Jurkat, Clone E6-1 (cell line): ENCODE measurements at places on chromosomes 12 and 14.

DNA sequence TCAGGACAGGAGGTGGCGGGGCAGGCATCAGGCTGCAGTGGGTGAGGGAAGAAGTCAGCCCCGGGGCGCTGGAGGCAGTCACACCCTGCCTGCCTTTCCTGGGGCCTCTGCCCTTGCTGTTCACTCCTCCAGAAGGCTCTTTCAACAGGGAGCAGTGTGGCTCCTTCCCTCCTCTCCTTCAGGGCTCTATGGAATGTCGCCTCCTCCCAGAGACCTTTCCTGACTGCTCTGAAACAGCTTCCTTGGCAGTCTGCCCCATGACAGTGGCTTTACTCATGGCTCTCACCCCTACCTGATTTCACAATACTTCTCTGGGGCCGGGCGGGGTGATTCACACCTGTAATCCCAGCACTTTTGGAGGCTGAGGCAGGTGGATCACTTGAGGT lies 7.1 kb downstream of the RHOF start:
- no peak for DNase-seq

- DNase-seq, result no peak
Observed at GRCh38 chr14:99224116-99224910, 47.7 kb downstream of the BCL11B start.

- DNase-seq, result no peak
Observed at GRCh38 chr14:97036086-97036852, 239.1 kb downstream of the VRK1 start.

DNA sequence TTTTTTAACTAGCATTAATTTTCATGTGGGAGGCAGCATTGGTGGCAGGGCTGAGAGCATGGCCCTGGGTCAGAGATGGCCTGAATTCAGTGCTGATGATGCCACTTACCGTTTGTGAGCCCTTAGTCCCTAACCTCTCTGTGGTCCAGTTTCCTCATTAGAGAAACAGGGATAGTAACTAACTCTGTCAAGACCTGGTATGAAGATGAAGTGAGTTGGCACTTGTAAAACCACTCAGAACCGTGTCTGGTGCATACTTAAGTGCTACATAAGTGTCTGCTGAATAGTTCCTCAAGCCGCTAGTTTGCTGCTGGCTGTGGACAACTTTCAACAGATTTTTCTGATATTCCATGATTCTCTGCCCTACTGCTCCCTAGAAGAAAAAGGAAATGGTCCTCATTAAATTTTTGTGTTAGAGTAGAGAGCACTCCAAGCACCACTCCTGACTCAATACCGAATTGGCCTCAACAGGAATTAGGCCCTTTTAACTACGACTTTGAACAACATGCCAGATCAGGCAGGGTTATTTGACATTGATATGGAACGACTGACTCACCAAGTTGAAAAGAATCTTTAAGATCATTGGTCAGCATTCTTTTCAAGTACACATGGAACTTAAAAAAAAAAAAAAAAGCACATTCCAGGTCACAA lies 250.2 kb downstream of the ANO2 start:
- DNase-seq, result no peak

DNA sequence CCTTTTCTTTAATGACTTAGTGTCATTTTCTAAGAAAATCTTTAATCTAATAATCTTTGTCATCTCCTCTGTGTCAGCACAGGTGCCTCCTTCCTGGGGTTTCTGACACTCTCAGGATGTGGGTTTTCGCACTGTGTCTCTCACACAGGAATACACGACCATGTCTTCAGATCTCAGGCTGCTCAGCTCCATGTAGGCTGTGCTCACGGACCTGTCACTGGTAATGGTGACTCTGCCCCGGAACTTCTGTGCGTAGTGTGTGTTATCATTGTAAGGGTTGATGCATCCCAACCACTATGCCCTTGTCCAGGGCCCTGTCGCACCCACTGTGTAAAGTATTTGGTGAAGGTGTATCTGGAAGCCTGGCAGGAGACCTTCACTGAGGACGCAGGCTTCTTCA lies 647.8 kb downstream of the TMEM121 start:
- DNase-seq, result peak; percentile 85

GRCh38 chr14:38547961-38548490 lies 292.1 kb upstream of the CLEC14A start:
- DNase-seq, result no peak
